ENCODE measurements at places on chromosomes 3 and 15.

GRCh38 chr15:52496175-52496574 is 32.5 kb downstream of the MYO5A start:
- DNase-seq = no peak

DNA sequence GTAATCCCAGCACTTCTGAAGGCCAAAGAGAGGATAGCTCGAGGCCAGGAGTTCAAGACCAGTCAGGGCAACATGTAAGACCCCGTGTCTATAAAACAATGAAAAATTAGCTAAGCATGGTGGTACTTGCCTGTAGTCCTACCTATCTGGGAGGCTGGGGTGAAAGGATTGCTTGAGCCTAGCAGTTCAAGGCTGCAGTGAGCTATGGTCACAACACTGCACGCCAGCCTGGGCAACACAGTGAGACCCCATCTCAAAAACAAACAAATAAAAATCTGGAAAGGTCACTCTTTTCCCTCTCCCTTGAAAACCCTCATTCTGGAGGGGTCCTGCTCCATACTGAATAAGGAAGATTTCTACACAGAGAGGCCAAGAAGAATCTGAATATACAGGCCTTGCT is 43.5 kb upstream of the ZNF280D start:
- DNase-seq = no peak

- DNase-seq = no peak
Measured at GRCh38 chr15:68868296-68868695, 47.6 kb upstream of the ANP32A start.

- DNase-seq = no peak
Measured at GRCh38 chr15:60781211-60781713, 302.3 kb upstream of the ICE2 start.

DNA sequence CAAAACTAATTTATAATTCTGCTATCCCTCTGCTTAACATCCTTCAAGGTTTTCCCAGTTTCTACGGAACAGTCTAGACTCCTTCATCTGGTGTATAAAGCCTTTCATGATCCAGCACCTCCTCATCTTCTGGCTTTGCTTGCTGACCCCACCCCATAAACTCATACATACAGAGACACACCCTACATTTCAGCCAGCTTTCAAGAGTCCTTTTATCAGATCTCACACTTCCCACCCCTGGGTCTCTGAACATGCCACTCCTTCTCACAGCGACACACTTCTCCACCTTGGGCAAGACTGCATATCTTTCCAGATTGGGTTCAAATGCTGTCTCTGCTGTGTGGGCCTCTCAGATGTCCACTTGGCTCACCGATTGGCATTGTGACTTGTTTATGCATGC is 166.8 kb upstream of the LPP start:
- DNase-seq = no peak

DNA sequence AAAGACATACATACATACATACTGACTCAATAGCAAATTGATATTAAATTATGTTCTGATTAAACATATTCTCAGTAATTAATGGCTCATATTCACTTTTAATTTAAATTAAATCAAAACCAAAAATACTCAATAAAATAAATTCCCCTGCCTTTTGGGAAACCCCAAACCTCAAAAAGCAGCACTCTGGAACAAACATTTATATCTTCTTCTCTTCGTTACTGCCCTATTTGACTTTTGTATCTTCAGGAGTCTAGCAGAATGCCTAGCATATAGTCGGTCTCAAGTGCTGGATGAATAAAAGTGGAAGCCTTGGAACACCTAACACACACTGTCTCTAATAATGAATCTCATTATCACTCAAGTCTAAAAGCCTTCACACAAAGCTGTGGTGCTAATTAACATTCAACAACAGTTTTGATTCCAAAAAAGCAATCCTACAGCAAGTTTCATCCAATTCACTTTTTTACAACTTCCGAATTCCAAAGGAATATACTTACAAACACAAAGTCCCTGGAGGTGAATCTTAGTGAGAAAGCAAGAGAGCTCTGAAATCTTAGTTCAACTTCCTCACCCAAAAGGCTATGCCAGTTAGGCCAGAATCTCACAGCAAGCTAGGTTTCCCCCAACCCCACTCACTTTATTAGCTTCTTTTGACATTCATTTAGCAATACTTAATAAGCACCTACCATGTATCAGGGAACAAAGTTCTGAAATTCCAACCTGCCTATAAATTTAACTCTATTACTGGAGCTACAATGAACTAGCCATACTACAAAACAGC is 35.0 kb downstream of the GSK3B start:
- DNase-seq = no peak

- no peak for DNase-seq
Measured at GRCh38 chr3:13451301-13451673, 28.8 kb upstream of the HDAC11 start.

DNA sequence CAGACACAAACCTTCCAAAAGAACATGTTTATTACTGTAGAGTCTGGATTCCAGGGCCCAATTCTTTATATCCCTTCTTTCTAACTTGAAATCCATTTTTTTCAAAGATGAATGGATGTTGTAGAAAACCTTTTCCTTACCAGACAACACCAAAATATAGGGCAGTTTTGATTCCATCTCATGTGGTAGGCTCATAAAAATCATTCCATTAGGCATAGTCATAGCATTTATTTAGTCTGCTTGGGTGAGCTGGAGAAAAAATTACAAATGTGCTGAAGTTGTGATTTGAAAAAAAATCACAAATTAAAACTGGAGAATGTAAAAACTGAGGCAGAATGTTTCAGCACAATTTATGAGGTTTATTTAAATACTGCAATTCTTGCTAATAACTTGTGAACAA is 199.3 kb upstream of the TBC1D5 start:
- DNase-seq = no peak

DNA sequence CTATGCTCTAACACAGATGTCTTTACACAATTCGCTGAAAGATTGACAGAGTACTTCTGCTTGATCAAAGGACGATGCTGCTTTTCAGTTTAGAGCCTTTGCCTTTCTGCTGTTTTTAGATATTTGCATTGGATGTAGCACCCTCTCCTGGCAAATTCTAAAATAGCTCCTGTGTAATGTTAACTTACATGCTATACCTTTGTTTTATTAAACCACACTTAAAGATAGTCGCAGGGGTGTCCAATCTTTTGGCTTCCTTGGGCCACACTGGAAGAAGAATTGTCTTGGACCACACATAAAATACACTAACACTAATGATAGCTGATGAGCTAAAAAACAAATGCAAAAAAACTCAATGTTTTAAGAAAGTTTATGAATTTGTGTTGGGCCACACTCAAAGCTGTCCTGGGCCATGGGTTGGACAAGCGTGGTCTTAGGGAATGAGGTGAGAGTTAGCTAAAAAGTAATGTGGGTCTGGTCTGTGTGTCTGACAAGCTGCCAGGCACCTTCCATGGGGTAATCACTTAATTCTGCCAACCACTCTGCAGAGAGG is 62.9 kb downstream of the ATG7 start:
- DNase-seq = peak; percentile 2

GRCh38 chr3:76834657-76835056 is 205.2 kb upstream of the ROBO2 start:
- DNase-seq = no peak

- no peak for DNase-seq
Measured at GRCh38 chr3:65168547-65168946, 480.7 kb upstream of the ADAMTS9 start.

GRCh38 chr3:32841341-32841740 is 23.5 kb downstream of the TRIM71 start:
- DNase-seq = no peak

DNA sequence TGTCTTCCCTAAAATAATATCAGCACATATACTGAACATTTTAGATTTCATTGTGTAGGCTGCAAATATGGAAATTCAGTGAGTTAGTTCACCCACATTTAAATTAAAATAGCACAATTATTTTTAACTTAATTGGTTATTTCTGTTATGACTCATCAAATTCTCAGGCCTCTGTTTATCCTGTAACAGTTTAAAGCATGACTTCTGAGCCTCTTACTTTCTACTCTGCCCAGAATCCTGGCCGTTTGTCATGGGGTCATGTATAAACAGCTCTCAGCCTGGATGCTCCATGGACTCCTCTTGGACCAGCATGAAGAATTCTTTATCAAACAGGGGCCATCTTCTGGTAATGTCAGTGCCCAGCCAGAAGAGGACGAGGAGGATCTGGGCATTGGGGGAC is 12.2 kb downstream of the TUBGCP4 start:
- no peak for DNase-seq

DNA sequence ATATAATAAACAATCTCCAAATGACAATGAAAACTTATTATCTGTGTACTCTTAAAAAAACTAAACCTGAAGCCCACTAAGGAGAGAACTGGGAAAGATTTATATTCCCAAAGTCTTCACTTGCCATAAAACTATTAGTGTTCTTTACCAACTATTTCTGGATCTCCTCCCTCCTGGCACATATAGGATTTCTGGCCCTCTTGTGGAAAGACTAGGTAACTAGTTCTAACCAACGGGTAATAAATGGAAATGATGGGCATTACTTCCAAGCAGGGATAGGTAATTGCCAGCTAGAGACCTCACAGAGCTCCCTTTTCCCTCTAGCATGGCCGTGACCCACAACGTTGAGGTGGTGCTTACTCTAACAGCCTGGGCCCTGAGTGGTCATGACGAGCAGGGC is 110.1 kb downstream of the DNAH12 start:
- no peak for DNase-seq

GRCh38 chr3:143677430-143677829 is 170.8 kb downstream of the SLC9A9 start:
- DNase-seq = no peak

DNA sequence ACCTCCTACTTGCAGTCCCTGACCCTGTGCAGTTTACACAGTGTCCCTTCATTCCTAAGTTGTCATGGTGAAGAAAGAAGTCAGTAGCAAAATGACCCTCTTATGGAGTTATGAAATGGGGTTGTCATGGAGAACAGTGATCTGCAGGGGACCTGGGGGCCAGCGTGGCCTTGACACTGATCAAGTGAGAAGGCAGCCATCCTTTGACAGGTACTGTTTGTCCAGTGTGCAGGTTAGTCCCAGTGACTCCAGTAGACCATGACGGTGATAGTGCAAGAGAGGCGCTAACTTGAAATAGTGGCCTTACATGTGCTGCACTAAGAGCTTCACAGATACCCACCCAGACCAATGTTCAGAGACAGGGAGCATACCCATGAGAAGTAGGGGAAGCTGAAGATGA is 87.9 kb downstream of the IL12A start:
- no peak for DNase-seq

DNA sequence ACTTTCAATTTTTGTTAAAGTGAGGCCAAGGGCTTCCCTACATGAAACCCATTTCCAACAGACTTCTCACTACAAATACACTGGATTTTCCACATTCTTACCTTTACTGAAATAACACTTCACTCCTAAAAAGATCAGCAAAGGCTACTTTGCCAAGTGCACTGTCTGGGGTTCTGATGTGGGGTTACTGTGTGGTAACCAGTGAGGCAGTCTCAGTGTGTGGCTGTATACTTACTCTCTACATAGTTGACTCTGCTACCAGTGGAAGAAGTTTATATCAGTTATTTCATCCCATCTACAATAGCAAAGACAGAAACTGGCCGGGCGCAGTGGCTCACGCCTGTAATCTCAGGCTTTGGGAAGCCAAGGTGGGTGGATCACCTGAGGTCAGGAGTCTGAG is 5.6 kb downstream of the WDR82 start:
- no peak for DNase-seq

- DNase-seq = peak; percentile 39
Measured at GRCh38 chr3:61239871-61240270, 11.4 kb downstream of the FHIT start.

- no peak for DNase-seq
Measured at GRCh38 chr3:59880717-59881116, 830.9 kb upstream of the CFAP20DC start.

GRCh38 chr15:100570275-100570674 is 31.7 kb downstream of the LINS1 start:
- DNase-seq = no peak

- DNase-seq = no peak
Measured at GRCh38 chr15:41568350-41569017, 9.5 kb downstream of the TYRO3 start.

GRCh38 chr3:44825264-44825925 is 36.3 kb upstream of the TMEM42 start:
- no peak for DNase-seq

DNA sequence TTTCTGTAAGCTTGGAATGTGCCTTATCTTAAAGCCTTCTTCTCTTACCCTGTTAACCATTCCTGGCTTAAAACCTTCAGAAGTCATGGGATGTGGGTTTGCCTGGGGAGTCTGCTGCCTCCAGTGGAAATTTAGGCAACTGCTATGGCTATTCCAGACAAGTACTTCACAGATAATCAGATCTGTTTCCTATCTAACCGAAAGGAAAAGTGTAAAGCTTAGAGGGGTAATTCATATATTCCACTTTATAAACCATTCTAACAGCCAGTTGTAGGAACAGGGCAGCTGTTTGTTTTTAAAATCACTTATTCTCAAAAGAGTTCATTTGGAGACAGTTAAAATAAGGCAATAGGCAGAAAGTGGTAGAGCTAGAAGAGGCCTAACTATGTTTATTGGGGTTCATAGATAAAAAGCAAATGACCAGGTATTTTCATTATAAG is 219.9 kb downstream of the TCF12 start:
- peak; percentile 26 for DNase-seq

GRCh38 chr3:189900578-189900977 is 220.1 kb downstream of the P3H2 start:
- DNase-seq = no peak

DNA sequence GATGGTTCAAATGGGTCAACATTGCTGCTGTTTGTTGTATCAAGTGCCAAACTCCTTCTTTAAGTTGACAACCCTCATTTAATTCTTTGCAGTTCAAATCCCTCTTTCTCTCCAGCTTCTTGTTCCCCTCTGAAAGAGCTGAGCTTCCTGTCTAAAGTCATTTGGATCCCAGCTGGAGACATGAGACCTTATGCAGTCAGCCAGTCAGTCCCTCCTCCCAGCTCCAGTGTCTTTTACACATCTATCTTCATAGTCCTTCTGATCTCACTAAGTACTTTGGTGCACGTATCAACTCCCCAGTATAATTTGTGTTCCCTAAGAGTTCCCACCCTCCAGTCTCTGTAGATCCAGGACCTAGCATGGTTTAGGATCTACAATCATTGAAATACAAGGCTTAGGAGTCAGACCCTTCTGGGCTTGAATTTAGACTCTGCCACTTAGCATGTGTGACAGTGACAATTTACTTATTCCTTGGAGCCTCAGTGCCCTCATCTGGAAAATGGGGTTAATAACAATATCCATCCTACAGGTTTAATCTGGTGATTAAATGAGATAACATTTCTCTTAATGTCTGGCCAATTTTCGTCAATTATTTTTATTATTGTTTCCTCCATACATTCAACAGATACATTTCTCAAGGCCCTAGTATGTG is 102.8 kb upstream of the SEMA6D start:
- no peak for DNase-seq

GRCh38 chr15:28977377-28978010 is 91.7 kb downstream of the APBA2 start:
- peak; percentile 66 for DNase-seq

GRCh38 chr3:75180235-75180944 is 483.7 kb upstream of the FRG2C start:
- no peak for DNase-seq

GRCh38 chr3:179265875-179266274 is 15.0 kb upstream of the KCNMB3 start:
- no peak for DNase-seq

- peak; percentile 37 for DNase-seq
Measured at GRCh38 chr15:73908030-73908821, 18.0 kb upstream of the LOXL1 start.

- peak; percentile 18 for DNase-seq
Measured at GRCh38 chr3:170488802-170489201, 70.1 kb downstream of the CLDN11 start.

All from NCI-H446 treated with DMSO at 0.1 percent for 48 hours (cell line).